ENCODE measurements at places on chromosomes 4 and X.

DNA sequence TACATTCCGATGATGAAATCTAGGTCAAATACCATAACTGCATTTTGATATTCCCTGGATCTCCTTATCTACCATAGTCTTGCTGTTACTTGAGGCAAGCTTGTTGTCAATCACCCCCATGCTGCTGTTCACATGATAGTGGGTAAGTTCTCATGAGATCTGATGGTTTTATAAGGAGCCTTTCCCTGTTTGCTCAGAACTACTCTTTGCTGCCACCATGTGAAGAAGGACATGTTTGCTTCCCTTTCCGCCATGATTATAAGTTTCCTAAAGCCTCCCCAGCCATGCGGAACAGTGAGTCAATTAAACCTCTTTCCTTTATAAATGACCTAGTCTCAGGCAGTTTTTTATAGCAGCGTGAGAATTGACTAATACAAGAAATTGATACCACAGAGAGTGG is 432.0 kb downstream of the GLUD2 start:
- no peak for DNase-seq

DNA sequence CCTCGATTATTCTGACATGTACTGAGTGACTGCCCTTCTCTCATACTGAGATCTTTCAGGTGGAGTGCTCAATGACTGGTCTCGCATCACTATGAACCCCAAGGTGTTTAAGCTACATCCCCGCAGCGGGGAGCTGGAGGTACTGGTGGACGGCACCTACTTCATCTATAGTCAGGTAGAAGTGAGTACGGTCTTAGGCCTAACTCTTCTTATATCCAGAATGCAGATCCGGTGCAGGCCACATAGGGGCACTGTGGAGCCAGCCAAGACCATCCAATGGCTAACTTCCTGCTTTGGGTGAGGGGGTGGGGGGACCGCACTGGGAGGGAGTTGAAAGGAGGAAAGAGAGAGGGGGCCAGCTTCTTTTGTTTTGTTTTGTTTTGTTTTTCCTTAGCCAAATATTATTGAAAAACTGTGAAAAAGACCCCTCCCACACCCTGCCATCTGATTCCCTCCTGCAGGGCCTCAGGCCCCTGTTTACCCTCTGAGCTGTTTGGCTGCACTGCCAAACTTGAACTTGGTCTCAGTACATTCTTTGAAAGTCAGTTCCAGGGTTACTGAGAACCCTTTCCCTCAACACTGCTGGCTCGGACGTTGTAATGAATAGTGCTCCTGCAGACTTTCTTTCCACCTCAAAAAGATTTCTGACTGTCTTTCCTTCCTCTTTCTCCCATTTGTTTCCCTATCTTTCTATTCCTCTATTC is 16.2 kb downstream of the AWAT2 start:
- DNase-seq: no peak

DNA sequence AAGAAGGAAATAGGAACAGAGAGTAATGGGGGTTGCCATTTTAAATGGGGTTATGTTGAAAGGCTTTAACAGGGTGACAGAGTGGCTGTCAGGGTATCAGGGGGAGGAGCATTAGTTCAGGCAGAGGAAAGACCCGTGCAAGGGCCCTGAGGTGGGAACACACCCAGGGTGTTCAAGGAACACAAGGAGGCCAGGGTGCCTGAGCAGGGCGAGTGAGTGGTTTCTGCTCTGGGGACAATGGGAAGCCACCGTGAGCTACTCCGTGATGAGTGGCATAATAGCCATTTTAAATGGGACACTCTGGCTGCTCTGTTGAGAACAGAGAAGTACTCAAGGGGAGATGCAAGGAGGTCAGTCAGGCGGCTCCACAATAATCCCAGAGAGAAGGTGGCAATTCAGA is 4.5 kb downstream of the EVC2 start:
- DNase-seq: no peak

DNA sequence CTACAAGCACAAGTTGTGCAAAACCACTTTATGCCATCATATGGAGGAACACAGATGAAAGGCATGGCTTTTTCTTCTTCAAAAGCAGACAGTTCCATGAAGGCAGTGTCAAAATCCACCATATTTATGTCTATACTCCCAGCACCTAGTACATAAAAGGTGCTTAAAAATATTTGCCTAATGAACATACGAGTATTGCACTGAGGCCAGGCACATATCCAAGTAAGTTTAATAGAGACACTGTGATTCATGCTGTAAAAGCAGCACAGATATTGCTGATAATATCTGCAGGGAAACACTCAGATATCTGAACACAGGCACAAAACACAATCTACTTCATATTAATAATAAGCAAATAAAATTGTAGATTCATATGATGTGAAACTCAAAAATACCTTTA is 48.1 kb upstream of the CXCL8 start:
- DNase-seq: no peak

DNA sequence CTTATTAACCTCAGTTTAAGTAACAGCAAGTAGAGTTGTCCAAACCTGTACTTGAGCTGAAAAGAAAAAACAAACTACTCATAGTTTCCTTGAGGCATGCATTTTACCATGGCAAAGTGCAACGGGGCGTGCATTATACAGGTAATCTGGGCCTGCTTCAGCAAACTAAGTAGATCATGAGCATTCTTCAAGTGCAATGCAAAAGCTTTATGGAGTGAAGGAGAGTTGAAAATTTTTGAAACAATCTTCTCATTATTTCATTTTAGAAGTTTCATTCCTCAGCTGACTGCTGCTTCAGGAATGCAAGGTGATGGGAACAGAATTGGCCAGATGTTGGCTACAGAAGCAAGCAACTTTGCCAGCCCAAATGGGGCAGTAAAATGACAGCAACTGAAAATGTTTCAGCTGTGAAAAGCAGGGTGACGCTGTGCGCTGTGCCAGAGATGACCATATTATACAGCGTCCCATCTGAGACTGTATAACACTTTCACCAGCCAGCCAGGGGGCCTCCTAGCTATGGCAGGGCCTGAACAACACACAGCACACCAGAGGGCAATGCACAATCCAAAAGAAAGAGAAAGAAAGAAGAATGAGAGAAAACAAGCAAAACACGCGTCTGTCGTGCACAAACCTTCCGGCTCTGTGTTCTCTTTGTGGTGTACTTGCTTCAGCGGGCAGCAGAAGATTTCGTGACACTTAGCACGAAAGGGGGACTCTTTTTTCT is 145.5 kb upstream of the FGF13 start:
- no peak for DNase-seq

- DNase-seq: no peak
These were observed 17.9 kb upstream of the NSUN7 start for GRCh38 chr4:40731792-40732245.

DNA sequence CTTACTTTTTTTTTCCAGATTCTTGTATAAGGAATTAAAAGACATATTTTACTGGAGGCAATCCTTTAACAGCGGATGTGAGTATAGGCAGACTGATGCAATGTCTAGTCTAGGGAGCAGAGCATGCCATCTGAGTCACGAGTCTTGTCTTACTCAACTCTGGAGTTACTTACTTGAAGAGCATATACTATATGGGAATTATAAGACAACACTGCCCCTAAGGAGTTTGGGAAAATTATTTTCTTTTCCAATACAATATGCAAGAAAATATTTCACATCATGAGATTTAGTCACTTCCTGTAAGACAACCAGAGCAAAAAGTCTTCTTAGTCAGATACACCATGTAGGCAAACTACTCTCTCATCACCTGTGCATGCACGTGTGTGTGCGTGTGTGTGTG is 537.3 kb upstream of the FTHL17 start:
- DNase-seq: no peak

GRCh38 chr4:47646372-47646771 is 161.3 kb downstream of the ATP10D start:
- DNase-seq: no peak

DNA sequence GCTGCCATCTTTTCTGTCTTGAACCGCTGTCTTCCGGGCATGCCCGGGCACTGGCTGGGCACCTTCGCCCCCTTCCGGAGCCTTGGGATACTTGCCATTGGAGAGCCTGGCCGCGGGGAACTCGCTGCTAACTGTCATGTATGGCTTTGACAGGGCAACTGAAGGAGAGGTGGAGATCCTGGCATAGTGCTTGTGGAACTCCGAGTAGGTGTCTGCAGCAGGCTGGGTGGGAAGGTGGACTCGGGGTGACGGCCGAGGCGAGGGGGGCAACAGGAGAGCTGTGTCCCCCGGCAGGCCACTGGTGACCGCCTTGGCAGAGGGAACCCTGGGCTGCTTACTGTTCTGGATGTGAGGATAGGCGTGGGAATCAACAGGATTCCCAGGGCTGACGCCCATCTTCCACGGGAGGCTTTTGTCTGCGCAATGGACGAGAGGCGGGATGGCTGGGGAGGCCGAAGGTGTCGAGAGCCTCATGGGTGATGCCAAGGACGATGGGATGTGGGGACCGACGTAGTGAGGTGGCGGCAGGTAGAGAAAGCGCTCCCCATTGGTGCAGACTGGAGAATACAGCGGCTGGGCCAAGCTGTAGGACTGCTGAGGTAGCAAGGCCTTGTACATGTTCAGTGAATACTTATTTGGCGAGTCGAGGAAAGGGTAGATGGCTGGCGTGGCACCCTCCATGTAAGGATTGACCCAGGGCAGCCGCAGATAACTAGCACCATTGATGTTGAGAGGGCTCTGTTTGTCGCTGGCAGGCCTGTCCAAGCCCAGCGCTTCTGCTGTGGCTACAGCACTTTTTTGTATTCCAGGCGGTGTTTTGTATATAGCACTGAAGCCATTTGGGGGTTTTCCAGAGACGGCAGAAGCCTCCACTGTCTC is 23.4 kb downstream of the BCOR start:
- DNase-seq: no peak

DNA sequence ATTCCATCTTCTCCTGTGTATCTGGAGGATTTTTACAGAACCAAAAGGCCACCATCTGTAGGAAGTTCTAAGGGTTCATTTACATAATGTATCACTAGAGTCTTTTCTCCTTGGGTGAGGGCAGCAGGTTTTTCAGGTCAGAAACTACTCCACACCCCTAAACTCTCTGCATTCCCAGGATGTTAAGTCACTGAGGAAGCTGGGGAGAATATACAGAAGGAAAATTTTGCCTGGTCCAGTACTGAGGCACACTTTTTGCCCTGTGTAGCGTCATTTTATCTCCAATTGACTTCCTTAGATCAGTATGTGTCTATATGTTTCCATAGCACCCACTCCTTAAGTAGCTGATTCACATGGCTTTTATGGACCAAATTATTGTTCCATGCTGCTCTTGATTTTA is 17.0 kb downstream of the XKRX start:
- no peak for DNase-seq

DNA sequence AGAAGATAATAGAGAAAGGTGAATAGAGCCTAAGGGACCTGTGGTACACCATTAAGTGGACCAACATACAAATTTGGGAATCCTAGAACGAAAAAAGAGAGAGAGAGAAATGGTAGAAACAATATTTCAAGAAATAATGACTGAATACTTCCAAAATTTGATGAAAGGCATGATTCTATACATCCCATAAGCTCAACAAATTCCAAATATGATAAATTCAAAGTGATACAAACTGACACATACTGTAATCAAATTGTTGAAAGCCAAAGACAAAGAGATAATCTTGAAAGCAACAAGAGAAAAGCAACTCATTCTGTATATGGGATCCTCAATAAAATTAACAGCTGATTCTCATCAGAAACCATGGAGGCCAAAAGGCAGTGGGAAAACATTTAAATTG is 20.6 kb upstream of the ZC4H2 start:
- DNase-seq: no peak

DNA sequence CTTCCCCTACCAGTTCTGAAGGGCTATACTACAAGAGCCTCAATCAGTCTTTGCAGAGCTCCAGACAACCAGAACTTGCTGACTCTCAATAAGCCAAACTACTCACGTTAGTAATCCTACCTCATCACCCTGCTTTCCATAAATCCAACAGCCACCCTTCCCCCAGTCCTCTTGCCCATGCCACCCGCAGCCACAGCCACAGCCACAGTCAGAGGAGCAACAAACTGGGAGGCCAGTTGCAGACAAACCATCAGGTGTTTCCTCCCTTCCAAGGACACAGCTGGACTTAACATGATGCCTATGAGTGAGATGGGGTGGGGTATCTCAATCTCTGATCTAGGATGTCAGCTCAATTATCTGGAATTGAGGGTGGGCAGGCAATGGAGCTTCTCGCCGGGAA is 1.0 kb downstream of the GABRA3 start:
- no peak for DNase-seq

GRCh38 chrX:23185951-23186350 is 148.7 kb upstream of the PTCHD1 start:
- DNase-seq: no peak

DNA sequence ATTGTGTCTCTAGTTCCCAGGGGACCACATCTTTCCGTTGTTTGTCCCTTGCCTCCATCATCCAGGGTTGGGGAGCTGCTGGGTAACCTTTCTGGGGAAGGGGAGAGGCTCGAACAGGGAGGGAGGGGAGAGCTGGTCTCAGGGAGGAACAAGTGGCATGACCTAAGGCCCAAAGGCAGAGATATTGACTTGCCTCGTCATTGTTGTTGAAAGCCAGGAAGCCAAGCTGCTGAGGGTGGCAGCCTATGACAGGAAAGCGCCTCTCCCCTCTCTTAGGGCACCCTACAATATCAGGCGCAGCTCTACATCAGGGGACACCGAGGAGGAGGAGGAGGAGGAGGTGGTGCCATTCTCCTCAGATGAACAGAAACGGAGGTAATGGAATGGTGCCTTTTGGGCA is 20.8 kb downstream of the ZNF185 start:
- DNase-seq: no peak

DNA sequence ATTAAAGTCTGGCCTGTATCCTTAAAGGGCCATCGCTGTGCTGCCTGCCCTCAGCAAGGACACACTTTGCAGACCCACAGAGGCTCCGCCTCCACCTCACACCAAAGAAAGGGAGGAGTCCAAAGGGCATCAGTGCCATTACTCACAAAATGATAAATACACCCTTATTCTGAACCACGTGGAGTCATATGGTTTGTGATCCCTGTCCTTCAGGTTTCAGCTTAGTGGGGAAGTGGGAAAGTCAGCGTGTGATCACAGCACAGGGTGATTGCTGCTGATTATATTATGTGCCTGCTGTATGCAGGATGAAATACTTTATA is 35.9 kb upstream of the MSANTD1 start:
- DNase-seq: no peak

DNA sequence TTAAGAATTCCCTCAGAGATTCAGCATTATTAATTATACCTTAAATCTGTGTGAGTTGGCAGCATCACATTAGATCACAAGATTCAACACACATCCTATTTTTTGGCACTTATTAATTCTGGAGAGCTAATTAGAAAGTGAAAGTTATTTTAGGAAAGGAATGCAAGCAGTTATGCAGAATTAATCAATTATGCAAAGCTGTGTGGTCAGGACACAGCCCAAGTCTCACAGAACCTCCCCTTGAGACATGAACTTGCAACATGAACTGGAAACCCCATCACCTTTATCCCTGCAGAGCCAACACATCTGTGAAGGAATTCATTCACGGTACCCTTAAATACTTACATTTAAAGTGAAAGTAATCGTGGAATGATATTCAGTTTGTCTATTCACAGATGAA is 80.5 kb downstream of the TSPAN5 start:
- DNase-seq: no peak

GRCh38 chrX:118551426-118551825 is 55.8 kb downstream of the DOCK11 start:
- no peak for DNase-seq

GRCh38 chr4:111064342-111064993 is 441.6 kb upstream of the PITX2 start:
- no peak for DNase-seq
